MV-4-11 (cell line): ENCODE measurements at places on chromosomes 4 and X.

GRCh38 chr4:52076731-52077130, 25.6 kb downstream of the SPATA18 start:
- DNase-seq = no peak

DNA sequence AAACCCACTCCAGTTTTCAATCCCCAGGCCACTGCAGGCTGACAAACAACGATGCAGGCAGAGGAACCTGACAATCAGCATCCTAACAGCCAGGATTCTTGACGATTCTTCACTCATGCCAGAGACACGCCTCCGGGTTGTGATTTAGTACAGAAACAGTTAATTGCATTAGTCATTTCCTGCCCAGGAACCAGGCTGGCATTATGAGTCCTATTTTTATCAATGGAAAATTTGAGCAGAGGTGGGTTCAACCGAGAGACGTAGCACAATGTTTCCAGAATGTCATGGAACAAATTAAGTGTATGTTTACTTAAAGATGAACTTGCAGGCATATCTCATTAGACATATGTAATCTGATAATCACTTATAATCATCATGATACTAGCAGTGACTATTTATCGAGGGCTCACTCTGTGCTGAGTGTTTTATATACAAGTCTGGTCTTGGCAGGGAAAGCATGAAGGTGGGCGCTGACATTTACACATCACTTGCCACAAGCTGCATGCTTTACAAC, 159.7 kb downstream of the NSUN7 start:
- peak; percentile 14 for DNase-seq

DNA sequence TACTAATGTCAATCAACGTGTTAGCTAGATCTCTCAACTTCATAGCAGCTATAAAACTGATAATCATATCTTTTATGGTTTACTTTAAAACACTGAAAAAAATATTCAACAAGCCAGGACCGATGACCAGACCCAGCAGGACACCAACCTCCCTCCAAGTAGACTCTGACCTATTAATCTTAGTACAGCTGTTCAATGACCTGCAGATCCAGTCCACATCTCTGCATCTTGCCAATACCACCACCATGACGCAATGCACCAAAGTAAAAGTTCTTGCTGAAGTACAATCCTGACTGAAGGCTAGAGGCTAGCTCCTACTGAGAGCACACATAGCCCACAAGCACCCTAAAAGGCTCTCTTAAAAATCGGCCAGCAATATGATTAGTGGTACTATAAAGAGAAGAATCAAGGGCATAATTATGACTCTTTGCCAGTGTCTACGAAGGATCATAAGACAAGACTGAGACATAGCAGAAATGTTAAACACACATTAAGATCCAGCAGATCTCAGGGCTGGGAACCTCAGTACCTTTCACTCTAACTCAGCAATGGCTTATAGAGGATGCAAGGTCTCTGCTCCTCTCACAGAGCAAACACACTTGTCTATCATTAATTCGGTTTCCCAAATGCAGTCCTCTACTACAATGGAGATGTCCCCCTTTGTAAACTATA, 7.6 kb downstream of the MED14 start:
- DNase-seq = no peak

- no peak for DNase-seq
Observed at GRCh38 chr4:121358473-121358872, 22.3 kb downstream of the QRFPR start.

DNA sequence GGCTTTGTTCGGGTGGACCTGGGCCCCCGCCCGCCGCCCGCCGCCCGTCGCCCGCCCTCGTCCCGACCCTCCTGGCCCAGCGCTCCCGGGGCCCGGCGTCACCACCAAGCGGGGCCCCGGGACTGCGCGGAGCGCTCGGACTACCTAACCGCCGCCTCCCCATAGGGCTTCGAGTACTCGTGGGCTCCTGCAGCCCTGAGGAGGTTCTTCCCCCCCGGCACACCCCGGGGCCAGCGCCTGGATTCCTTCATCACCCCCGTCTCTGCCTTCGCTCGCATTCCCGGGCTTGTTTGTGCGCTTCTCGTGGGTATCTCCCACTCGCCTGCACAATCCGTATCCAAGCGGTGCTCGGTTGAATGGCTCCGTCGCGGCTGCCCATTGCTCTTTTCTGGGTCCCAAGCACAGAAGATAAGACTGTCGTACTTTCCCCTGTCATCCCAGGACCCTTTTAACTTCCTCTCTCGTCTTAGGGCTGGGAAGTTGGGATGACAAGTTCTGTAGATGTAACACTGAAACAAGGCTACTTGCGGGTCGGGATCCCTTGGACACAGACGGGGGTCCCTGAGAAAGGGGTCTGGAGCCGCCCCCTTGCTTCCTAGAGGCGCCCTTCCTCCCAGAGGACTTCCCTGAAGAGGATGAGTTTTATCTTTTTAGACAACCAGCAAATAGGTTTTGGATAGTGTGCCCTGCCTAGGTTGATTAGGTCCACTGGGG, 565 bp downstream of the MOB1B start:
- DNase-seq = no peak

DNA sequence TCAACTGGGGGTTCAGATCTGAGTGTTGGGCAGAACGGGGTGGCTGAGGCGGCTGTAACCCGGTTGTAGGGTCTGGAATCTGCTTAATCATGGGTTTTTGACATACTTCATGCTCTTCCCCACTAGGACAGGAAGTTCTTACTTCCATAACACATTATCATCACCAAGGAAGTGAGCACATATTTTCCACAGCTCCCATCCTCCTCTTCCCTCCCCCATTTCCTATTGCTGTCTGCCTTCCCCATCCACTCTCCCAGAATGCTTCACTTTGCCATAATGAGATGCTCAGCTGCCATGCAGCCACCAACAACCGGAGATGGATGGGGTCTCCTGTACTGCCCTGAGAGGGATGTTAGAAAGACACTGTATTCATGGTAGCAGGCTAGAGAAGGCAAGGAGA, 6.4 kb upstream of the DCUN1D4 start:
- peak; percentile 22 for DNase-seq

- no peak for DNase-seq
Observed at GRCh38 chrX:11648705-11649519, 16.8 kb downstream of the ARHGAP6 start.

GRCh38 chr4:35182451-35182850, 1061.9 kb downstream of the ARAP2 start:
- no peak for DNase-seq

DNA sequence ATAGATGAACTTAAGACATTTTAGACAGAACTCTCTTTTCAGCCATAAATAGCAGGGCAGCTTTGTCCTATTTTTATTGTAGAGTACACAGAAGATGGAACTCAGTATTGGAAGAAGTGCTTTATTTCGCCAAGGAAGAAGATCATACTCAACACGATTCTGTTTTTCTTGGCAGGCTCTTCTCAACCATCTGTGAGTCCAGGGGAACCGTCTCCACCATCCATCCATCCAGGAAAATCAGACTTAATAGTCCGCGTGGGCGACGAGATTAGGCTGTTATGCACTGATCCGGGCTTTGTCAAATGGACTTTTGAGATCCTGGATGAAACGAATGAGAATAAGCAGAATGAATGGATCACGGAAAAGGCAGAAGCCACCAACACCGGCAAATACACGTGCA, 37.6 kb downstream of the KIT start:
- DNase-seq = no peak

- DNase-seq = no peak
Observed at GRCh38 chrX:66602381-66602938, 36.4 kb downstream of the EDA2R start.
